ENCODE measurements at places on chromosomes 5 and 9.

- no peak for DNase-seq
These were observed 181.8 kb downstream of the GADD45G start for GRCh38 chr9:89786655-89787054.

DNA sequence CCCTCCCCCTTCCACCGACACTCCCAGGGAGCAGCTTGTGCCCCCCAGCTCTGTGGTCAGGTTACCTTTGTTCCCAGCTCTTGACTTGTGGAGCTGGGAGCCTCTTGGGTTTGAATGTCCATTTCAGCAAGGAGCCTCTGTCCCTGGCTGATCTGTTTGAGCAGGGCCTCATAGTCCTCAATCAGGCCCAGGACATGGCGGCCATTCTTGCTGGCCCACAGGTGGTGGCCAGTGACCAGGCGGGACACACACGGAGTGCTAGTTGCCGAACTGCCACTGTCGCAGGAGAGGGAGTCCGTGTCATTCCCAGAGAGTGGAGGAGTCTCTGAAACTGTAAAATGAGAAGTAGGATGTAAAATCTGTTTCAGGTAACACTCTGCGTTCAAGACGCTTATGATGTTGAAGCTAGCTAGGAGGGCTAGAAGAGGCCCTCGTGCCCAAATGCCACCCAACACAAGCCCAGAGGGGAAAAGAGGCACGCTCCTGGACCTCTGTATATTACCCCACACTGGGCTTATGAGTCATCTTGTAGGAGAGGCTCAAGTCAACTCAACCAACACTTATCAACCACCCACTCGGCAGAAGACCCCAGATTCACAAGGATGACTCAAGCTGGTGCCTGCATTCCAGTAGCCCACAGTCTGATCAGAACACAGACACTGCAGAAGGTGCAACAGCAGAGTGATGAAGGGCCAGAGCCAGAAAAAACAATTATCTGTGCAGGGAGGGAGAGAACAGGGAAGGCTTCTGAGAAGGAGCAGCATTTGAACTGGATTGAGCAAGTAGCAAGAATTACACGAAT is 177.0 kb downstream of the CDK5RAP2 start:
- no peak for DNase-seq

- no peak for DNase-seq
These were observed 196.2 kb downstream of the SLCO4C1 start for GRCh38 chr5:102099766-102100331.

- DNase-seq: no peak
These were observed 6.9 kb downstream of the ANXA6 start for GRCh38 chr5:151150471-151151262.

- no peak for DNase-seq
These were observed 150.0 kb downstream of the COL23A1 start for GRCh38 chr5:178440181-178440580.

- DNase-seq: no peak
These were observed 1.8 kb upstream of the RHOBTB3 start for GRCh38 chr5:95729115-95730010.

DNA sequence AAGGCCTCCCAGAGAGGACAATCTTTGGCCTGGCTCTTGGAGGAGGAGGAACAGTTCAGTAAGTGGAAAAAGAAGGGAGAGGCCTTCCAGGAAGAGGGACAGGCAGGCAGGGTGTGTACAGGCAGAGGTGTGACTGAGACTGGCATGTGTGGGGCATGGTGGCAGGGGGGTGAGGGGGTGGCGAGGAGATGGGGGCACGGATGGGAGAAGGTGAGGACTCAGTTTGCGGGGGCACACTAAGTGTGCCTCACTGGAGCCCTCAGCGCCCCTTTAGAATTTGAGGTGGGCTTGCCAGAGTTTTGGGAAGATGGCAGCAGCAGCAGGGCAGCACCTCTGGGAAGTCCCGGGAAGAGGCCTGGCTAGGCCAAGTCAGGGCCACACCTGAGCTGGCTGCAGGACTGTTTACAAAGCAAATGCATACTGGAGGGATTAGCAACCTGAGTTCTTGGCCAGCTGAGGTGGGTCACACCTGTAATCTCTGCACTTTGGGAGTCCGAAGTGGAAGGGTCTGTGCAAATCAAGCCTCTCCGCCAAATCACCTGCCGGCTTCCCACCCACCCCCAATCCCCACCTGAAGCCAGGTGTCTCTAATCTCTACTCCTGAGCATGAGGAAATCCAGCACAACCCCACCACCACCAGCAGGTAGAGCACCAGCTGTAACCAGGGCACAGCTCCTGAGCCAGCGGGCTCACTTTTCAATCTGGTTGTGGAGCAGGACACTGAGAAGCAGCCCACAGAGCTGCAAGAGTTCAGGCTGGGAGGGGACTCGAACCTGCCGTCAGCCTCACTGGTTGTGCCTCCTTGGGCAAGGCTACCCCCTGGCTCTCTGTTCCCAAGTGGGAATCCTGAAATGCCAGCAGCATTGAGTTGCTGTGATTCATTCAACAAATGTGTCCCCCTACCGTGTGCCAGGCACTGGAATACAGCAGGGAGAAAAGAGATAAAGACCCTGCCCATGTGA is 10.2 kb upstream of the GABRP start:
- DNase-seq: no peak

DNA sequence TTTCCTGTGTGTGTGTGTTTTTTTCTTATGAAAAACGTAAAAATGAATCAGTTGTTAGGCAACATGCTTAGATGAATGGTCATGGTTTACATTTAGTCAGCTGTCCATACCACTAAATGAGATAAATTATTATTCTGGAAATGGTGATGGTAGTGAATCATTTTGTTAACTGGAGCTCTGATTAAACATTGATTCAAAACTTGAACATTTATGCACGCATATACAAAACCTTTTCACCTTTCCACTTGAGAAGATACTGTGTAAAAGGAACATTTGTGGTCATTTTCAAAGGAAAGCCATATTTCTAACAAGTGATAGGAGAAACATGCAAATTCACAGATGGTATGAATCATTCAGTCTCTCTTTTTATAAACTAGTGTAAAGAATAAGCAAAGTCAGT is 162.0 kb downstream of the SLC25A46 start:
- no peak for DNase-seq

DNA sequence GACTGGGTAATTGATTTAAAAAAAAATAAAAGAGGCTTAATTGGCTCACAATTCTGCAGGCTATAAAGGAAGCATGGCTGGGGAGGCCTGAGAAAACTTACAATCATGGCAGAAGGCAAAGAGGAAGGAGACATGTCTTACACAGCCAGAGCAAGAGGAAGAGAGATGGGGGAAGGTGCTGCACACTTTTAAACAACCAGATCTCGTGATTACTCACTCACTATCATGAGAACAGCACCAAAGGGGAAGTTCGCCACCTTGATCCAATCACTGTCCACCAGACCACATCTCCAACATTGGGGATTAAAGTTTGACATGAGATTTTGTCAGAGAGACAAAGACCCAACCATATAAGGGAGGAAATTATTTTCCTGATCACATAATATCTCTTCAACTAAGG is 138.8 kb upstream of the NR4A3 start:
- no peak for DNase-seq

DNA sequence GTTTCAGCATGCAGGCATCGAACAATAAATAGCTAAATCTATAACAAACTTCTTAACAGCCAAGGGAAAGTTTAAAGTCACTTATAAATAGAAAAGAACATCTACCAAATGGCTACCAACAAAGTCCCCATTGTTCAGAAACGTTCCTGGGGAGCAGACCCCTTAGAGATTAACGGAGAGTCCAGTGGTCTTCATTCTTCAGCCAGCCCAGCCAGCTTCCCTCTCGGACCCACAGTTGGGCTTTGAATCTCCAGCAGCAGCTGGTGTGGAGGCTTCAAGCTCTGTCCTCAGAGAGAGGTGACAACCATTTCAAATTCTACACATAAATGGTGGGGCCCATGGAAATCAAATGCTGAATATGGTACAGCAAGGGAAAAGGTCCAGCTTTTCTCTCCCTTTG is 11.2 kb downstream of the ENC1 start:
- DNase-seq: no peak

- no peak for DNase-seq
These were observed 29.6 kb downstream of the DNM1 start for GRCh38 chr9:128232528-128233428.

- no peak for DNase-seq
These were observed 22.0 kb downstream of the OR2S2 start for GRCh38 chr9:35935755-35936509.

GRCh38 chr9:135344915-135345500 is 134.6 kb upstream of the PPP1R26 start:
- no peak for DNase-seq

- no peak for DNase-seq
These were observed 94.4 kb upstream of the BASP1 start for GRCh38 chr5:17123010-17123409.

GRCh38 chr9:115412656-115413055 is 294.7 kb upstream of the TNC start:
- no peak for DNase-seq

DNA sequence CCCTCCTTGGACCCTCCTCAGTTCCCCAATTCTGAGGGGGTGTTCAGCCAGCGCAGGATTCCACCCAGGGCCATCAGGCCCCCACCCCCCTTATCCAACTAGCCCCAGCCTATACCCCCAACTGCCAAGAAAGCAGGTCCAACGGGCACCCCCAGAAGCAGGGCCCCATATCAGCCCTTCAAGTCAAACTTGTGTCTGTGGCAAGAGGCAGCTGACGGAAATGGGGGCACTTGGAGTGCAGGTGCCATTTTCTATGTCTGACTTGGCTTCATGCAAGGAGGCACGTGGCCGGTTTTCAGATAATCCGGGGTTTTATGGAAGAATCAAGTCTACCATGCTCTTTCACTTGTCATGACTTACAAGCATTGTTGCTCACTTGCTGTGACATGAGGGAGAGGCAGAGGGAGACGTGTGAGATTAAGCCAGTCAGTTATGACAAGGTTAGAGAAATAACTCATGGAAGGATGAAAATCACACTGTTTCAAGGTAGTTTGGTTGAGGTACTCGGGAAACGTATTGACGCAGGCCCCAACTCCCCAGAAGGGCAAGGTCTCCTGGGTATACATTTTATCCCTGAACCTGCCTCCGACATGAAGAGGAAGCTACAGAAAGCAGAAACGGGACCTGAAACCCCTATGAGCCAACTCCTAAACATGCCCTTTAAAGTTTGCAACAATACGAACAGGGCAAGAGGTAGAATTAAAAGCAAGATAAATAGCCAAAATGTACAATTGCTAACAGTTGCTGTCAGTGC is 26.5 kb upstream of the CLPTM1L start:
- DNase-seq: no peak

DNA sequence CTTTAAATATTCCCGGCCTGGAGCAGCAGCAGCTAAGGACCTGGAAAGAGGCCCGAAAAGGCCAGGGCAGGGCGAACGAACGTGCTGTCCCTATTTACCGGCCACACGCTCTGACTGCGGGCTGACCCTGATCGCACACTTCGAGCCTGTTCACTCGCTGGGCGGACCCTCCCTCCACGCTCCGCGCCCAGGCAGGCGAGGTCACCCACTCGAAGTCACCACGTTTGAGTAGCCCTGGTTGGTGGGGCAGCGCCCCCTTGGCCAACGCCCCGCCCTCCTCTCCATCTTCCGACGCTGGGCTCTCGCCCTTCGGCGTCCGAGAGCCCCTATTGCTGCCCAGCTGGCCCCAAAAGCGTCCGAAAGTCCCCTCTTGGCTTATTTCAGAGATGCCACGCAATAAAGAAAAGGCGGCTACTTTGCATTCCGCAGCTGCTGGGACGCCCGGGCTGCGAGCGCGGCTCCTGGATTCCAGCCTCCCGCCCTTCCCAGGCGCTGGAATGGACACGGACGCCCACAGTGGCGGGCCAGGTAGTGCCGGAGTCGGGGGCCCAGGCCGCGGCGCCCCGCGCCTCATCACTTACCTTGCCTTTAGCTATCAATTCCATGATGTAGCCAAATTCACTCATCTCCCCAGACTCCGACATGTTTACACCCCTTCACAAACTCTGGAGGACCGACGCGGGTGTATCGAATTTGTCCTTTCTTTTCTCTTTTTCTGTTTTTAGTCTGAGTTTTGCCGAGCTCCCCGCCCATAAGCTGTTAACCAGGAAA is 9.9 kb upstream of the TRIM36 start:
- DNase-seq: no peak

DNA sequence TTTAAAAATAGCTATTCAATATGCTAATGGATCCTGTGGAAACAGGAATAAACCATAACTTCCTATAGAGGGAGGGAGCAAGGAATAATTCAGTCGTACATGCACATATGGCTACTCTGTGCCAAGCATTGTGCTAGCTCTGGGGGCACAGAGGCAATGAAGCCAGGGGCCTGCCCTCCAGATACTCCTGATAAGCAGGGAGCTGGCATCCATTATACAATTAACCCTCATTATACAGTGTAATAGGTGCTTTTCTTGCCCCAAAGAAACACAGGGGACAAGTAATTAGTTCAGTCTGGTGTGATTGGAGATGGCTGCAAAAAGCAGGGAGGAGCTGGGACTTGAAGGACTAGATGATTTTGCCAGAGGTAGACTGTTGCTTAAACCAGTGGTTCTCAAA is 200.4 kb downstream of the SREK1 start:
- DNase-seq: no peak

- DNase-seq: no peak
These were observed 10.6 kb upstream of the F2RL1 start for GRCh38 chr5:76808141-76808691.

DNA sequence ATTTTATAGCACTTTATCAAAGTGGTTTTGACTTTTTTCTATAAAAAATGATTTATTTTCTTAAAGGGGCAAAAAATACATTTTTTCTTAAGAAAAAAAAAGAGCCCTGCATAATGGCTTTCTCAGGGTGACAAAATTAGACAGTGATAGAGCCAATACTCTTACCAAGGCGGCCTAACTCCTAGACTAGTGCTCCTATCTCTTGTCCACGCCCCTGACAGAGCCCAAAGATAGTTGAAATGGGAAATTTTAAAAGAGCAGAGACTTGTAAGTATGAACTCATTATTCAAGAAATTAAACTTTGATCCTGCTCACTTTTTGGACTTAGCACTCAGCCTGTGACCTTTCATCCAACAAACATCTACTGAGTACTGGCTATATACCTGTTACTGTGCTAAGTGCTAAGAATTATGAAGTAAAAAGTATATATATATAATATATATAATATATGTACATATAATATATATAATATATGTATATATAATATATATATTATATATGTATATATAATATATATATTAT is 1.2 kb downstream of the INVS start:
- DNase-seq: no peak

DNA sequence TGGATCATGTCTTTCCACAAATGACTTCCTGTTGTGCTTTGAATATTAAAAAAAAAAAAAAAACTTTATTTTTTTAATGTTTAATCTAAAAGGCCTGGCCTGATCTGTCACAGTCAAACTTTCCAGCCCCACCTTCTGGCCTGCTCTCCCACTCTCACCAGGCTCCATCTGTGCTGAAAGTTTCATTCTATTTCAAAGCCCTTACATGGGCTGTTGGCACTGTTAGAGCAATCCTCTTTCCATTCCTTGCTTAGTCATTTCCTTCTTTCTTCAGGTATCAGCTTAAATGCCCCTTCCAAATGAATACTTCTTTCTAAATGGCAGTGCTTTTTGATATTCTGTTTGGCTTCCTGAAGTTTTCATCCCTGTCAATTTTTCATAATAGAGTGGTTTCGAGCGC is 1104.8 kb upstream of the C9orf72 start:
- DNase-seq: no peak
